ENCODE measurements at places on chromosomes 5 and 9.
A peak's percentile ranks its signal among the peaks of the same experiment; 100 is the strongest.

GRCh38 chr5:169296419-169297143, 4.4 kb downstream of the SLIT3 start:
- no peak for DNase-seq

DNA sequence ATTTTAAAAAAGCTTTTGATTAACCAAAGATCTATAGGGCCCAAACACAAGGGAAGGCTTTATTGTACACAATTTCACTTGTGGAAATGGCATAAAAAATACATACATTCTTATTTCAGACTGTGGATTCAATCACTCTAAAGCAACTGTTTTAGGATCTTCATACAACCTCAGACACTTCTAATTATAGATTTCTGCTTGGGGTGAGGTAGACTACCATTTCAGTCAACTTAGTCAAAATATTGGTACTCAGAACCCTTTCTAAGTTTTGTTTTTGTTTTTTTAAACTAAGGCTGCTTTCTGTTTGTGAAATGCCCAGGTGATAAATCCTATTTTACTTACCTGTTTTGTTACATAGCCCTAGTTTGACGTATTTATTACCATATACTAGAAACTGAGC, 284.5 kb upstream of the RASA1 start:
- no peak for DNase-seq

GRCh38 chr9:125750627-125751011, 3.4 kb downstream of the PBX3 start:
- no peak for DNase-seq

GRCh38 chr9:117460743-117461142, 45.9 kb upstream of the ASTN2 start:
- DNase-seq, result no peak

DNA sequence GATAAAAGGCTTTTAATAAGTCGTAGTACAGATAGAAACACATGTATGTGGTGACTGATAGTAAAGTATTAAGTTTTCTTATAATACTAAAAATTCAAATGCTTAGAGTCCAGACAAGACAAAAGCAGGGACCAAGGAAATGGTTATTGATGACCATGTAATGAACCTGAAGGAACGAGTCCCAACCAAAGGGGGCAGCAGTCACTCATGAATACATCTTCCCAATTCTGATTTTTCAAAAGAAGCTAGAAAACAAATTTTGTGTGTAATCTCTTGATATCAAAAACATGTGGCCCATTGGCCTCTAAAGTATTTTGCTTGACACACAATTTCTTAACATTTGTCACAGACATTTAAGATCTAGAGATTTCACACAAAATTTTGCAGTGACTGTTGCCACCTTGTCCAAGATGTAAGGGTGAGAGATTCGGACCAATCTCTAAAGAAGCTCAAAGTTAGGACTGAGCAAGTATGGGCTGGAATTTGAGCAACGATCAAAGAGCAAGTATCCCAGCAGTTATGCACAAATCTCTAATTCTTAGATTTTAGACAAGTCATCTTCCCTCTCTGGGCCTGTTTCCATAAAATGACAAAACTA, 66.8 kb downstream of the ARL15 start:
- peak; percentile 28 for DNase-seq

GRCh38 chr5:155711882-155712281, 615.1 kb upstream of the SGCD start:
- no peak for DNase-seq

DNA sequence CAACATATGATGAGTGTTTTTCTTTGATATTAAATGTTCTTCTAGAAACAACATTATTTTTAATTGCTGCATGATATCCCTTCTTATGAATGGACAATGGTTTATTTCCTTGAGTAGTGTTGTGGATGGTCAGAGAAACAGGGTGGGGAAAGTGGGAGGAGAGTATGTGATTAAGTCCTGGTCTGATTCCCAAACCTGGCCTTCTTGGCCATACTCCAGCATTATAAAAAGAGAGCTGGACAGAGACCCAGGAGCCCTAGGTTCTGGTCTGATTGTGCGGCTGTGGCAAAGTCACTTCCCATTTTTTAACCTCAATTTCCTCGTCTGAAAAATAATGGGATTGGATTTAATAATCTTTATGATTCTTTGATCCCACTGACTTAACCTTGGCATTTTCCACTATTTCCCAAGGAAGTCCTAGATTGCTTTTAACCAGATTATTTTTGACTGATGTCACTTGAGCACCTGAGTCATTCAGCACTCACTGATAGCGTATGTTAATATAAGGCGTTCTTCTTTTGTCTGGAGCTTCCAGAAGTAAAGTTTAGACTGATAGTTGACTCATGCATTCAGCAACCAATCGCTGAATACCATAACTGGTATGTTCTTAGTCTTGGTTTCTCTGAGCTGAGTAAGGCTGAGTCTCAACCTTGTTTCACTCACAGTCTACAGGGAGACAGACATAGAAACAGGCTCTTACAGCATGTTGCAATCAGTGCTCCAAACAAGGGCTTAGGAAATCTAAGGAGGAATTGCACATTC, 26.2 kb downstream of the OSMR start:
- no peak for DNase-seq

DNA sequence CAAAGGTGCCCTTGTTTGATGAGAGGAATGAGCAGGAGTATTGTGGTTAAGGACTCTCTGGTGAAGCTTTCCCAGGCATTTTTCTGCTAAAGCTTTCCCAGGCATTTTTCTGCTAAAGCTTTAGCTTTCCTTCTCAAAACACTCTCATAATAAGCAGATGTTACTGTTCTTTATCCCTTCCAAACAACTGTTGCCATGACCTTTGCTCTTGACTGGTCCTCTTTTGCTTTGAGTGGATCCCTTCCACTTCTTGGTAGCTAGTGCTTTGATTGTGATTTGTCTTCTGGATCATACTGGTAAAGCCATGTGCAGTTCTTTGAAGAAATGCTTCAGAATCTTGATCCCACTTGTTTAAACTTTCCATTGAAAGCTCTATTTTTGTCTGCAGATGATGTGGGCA, 85.8 kb downstream of the GPBP1 start:
- no peak for DNase-seq

DNA sequence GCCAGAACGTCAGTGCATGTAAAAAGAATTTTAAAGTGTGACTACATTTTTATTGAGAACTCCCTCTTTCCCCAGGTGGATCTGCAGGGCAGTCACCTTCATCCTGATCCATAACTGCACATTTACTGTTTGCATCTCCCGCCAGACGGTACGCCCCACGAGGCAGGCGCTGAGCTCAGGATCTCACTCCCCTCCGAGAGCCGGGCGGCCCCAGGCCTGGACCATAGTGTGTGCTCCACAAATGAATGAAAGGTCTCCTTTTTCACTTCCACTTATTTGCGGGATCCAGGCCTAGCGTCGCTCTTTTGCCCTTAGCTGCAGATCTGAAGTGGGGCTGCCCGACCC, 378 bp downstream of the DROSHA start:
- DNase-seq, result no peak

DNA sequence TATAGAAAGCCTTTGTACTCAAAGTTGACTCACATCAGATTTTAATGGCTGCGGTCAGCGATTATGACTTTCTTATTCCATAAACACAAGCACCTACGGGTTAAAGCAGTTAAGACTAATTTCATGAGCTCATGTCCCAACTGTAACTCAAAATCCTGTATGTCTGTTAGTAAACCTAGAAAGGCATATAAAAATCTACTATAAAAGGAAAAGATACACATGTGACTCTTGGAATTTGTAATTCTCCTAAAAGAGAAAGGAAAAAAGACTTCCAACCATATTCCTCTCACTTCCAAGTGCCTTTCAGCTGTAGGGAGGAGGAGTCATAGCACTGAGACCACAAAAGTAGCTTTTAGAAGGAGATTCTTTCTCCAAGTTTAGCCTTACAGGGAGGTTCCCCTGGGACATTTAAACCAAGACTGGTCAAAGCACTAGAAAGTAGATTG, 129.1 kb downstream of the EBF1 start:
- DNase-seq, result no peak

DNA sequence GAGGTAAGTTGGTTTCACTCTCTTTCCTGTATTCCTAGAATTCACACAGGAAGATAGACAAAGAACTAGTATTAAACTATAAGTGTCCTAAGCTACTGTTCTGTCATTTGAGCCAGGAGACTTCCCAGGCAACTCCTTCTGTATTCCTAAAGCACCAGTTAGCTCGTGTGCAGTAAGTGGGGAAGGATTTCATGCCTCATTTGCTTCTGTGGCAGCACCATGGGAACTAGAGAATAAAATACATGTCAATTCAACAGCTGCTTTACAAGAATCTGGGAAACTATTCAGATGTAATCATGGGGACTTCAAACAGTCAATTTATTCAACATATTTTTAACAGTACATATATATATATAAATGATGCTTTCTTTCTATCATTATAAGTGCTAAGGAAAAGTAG, 762.3 kb downstream of the PRELID2 start:
- DNase-seq, result no peak

DNA sequence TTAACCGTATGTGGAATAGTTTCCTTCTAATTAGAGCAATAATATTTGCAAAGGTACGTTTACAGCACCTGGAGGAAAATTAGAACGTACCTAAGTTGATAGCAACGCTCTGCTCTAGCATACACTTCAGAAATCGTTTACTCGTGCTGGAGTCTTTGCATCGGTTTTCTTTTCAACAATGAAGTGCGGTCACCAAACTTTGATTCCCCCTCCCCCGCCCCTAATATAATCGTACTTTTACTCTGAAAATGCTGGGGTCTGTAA, 506 bp downstream of the ADAMTS19 start:
- no peak for DNase-seq

- DNase-seq, result peak; percentile 32
These were observed 22.8 kb downstream of the SARDH start for GRCh38 chr9:133715295-133715865.

DNA sequence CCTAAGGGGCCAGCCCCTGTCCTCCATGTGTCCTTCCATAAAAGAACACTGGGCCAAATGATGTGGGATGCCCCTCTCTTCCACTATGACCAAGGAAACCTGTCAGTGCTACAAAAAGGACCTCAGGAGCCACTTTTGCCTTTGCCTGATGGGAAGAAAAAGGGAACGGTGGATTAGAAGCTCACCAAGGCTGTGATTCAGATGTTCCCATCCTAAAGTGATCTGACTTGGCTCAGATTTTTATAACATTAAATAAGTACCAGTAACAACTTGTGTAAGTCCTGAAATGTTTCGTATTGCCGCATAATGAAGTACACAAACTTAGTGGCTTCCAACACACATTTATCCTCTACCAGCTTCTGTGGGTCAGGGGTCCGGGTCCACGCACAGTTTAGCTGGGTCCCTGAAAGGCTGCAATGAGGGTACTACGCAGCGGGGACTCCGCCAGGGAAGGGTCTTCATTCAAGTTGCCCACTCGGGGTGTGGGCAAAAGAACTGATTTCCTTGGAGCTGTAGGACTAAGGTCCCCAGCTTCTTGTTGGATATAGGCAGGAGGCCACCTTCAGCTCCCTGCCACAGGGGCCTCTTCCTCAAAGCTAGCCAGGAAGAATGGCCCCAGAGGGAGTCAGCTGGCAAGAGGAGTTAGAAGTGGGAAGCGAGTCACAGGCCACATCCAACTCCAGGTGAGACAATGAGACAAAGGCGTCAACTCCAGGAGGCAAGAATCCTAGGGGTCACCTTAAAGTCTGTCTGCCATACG, 60.4 kb downstream of the RAPGEF1 start:
- DNase-seq, result no peak

DNA sequence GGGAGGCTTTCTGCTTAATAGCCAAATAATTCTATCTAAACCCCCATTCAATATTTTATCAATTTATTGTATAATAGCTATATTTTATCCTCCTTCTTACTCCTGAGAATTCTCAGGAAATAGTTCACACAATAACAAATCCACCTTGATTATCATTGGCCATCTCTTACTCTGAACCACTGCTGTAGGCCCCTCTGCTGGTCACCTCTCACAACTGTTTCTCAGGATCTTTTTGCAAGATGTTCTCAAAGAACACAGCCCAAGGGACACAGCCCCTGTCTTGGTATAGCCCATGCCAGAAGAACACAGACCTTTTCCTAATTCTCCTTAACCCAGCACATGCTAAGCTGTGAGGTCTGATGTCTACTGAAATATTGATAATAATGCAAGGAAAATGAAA, 74.9 kb upstream of the HTR4 start:
- DNase-seq, result no peak

- DNase-seq, result no peak
These were observed 24.6 kb downstream of the EDIL3 start for GRCh38 chr5:84360056-84360455.

GRCh38 chr9:87770616-87771315, 44.8 kb downstream of the CTSL start:
- DNase-seq, result no peak

DNA sequence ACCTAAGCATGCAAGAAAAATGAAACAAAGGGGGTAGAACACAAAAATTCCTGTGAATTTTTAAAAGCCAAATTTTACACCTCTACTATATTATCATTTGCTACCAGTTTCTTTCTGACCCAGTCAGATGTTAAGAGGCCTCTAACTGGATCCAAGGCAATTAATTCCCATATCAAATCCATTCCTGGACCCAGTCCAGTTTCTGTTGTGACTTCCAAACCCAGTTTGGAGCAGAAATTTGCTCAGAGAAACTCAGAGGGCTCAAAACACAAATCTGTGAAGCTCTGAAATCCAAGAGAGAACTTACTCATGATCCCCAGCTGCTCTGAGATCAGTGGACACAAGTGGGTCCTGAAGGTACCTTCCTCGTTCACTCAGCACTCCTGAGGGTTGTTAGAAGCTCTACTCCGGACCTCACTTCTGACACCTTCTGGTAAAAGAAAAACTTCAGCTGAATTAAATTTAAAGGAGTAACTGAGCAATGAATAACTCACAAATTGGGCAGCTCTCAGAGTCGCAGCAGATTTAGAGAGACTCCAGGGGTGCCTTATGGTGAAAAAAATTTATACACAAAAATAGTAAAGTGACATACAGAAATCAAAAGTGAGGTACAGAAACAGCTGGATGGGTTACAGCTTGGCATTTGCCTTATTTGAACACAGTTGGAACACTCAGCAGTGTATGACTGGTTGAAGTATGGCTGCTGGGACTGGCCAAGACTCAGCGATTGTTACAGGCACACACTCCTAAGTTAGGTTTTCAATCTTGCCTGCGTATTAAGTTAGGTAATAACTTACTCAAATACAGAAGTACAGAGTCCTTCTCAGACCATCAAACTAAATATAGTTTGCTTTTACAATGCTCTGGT, 32.4 kb downstream of the INSL4 start:
- no peak for DNase-seq

GRCh38 chr9:137478962-137479861, 20.1 kb upstream of the NSMF start:
- DNase-seq, result no peak

DNA sequence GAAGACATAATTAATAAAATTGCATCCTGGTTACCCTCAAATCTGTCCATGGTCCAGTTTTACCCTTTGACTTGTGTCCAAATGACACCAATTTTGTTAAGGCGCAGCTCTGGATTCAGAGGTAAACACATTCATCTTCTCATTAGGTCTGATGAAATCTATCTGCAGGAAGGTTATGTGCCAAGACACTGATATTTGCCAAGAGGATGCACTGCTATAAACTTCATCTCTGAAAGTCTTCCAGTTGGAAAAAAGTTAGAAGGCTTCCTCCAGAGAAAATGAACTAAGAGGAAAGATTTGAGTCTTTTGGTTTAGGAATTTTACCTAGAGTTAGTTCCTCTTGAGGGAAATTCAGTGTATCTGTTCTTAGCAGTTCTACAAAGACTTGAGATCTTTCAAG, 717.8 kb downstream of the DTWD2 start:
- DNase-seq, result no peak

GRCh38 chr9:121675969-121676822, 24.8 kb downstream of the DAB2IP start:
- no peak for DNase-seq

- no peak for DNase-seq
These were observed 137.2 kb downstream of the C9orf50 start for GRCh38 chr9:129483415-129484351.

Data from SK-N-MC (cell line).